ENCODE measurements at places on chromosomes 4 and X.

DNA sequence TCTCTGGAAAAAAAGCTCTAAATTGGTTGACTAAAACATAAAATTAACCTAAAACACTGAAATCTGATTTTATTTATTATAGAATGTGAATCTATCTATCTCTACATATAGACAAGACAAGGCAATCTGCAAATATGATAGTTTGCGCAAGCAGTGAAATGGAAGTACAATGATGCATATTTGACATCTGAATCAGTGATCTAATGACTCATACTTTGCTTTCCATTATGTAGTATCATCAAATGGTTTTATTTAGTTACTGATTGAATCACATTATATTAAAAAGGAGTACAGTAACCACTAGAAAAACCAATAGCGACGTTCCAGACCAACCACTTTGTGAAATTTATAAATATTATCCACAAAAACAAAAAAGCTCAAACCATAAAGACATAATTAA lies 1969.3 kb downstream of the PCDH7 start:
- DNase-seq: no peak

DNA sequence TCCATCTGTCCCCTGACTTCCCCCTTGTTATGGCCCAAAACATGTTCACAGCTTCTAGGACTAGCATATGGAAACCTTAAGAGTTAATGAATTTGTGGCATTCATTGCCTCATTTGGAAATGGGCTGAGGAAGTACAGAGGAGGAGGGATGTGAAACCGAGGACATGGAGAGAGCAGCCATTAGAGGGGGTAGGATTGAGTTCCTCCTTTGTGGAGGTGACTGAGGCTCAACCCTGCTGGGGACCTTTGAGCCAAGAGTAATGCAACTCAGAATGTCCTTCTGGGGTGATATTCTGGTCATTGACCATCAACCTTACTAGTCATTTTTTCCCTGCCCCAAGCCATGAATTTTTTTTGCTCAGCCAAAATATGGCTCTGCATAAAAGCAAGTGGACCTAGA lies 109.4 kb downstream of the ZNF518B start:
- no peak for DNase-seq

- DNase-seq: no peak
Observed at GRCh38 chr4:68732653-68733466, 62.4 kb upstream of the UGT2B15 start.

- no peak for DNase-seq
Observed at GRCh38 chrX:139929876-139930275, 3.0 kb downstream of the ATP11C start.

DNA sequence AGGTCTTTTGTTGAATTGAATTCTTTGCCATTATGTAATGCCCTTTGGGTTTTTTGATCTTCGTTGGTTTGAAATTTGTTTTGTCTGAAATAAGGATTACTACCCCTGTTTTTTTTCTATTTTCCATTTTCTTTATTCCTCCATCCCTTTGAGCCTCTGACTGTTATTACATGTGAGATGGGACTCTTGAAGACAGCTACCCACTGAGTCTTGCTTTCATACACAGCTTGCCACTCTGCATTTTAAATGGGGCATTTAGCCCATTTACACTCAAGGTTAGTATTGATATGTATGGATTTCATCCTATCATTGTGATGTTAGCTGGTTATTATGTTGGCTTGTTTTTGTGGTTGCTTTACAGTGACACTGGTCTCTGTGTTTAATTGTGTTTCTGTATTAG lies 736.2 kb upstream of the GRID2 start:
- no peak for DNase-seq
